Thoracic aorta (tissue), 2 donors: ENCODE measurements at places on chromosomes 16 and 17. TPM values are rescaled to one million over a fixed set of nuclear protein-coding genes. Genes with fewer than 3 reads are reported as not detected.
A peak's percentile ranks its signal among the peaks of the same experiment; 100 is the strongest.

- no peak for DNase-seq
These were observed 4.7 kb downstream of the SLC13A5 start for GRCh38 chr17:6708357-6708961.

DNA sequence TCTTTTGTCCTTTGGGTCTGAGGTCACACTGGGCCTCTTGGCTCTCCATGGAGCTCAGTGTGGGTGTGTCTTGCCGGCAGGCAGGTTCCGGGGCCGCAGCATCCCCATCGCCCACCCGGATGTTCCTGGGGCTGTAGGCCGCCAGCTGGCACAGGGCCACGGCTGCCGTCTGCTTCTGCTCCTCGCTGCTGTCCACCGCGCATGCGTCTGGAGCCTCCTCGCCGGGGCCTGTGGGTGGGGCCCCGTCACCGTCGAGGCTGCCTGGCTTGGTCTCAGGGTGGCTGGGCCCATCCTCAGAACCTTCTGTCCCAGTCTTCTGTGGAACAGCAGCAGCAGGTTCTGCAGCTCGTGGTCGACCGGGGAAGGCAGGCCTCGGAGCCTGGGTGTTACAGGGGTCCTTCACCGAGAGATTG is 9.6 kb downstream of the ZNF750 start:
- no peak for DNase-seq

DNA sequence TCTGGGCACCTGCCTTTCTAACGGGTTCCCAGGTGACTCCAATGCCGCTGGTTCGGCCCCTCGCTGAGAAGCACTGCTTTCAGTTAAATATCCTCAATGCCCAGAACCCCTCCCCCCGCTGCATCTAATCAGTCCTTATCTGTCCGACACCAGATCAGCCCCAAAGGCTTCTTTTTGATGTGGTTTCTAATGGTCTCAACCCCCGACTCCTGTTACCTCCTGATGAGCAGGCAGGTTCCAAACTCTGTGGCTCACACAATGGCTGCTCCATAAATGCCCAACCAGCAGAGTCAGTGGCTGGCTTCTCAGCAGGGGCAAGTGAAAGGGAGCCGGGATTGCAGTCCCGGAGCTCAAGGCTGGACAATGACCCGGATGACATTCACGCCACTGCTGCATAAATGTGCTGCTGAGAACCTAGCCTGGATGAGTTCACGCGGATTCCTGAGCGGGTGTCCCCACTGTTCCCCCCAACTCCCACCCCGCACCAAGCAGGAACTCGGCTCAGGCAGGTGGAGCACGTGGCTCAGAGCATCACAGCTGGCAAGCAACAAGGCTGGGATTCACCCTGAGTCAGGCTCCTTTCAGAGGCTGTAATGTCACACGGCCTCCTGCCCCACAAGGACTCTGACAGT is 1.0 kb upstream of the SLC38A8 start:
- DNase-seq = no peak

- DNase-seq = no peak
These were observed 251.4 kb downstream of the HS3ST3B1 start for GRCh38 chr17:14552306-14552705.

DNA sequence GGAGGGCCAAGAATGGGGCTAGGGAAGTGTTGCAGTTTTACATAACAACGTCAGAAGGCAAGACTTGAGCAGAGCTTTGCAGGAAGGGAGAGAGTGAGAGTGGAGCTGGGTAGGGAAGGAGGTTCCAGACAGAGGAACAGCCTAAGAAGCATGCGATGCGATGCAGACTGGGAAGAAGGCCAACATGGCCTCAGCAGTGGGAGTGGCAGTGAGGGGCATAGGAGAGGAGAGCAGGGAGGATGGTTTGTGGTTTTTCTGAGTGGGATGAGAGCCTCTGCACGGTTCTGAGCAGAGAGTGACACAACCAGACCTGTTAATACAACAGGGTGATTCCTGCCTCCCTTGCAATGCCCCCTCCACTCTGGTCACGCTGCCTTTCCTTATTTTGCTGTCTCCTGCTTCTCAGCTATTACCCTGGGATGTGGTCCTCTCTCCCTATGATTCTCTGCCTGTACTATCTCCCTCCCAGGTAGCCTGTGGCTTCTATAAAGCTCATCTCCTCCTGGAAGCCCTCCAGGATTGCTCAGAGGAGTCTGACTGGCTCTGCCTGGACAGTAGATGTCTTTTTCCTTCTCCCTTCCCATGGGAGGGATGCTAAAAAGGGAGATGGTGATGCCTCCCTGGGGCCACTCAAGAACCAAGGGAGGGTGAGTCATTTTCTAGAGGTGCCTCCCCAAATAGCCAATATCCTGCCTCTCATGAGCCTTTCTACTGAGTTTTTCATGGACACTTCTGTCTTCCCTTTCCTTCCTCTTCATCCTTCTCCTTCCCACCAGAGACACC is 38.7 kb upstream of the NGFR start:
- no peak for DNase-seq

DNA sequence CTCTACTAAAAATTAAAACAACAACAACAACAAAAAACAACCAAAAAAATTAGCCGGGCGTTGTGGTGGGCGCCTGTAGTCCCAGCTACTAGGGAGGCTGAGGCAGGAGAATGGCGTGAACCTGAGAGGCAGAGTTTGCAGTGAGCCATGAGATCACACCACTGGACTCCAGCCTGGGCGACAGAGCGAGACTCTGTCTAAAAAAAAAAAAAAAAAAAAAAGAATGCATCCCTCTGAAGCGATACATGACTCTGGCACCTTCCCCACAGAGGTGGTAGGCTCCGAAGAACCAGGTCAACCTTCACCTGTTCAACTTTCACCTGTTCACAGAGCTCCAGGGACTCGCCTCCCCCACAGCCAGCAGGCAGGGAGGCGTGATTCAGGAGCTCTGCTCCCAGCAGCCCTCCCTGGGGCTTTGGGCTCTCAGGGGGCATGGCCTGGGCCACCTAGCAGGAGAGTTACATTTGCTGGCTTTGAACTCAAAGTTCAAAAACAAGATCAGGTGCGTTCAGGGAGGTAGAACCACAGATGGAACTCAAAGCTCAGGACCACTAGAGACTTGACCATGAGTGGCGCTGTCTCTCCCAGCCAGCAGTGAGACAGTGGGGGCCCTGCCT is 5.6 kb downstream of the VAC14 start:
- DNase-seq = no peak

- peak; percentile 4 for DNase-seq
These were observed 643.5 kb downstream of the CDH11 start for GRCh38 chr16:64478252-64478906.

GRCh38 chr17:8284126-8284525 is 4.3 kb upstream of the RANGRF start:
- no peak for DNase-seq

DNA sequence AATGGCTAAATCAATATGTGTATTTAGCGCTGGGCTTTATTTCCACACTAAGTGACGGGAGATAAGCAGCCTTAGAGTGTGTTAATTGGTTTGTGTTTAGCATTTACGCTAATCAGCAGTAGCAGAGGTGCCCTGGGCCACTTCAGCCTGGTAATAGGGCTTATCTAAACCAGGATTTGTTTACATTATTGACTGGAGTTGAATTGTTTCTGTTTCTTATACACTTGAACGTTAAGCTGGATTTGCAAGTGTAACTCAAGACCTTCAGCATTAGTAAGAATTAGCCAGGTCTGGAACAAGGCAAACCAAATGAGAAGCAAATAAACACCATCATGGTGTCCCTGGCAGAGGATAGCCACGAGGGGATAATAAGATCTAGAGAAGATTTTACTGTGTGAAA is 313.6 kb downstream of the HS3ST4 start:
- DNase-seq = no peak

DNA sequence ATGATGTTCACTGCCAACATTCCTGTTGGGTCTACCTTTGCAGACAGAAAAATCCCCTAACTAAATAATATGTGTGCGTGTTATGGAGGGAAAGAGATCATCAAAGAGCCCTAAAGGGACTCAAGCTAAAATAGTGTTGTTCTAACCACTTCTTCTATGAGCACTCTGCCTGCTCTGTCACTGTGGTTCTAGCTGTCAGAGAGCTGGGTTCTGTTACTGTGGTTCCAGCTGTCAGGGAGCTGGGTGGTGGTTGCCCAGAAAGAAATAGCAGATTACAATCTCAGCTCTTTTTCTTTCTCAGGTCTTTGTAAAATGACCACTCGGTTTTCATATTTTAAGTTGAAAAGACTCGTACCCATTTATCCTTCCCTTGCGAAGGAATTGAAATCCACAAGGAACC is 176.3 kb downstream of the HS3ST3A1 start:
- no peak for DNase-seq

- no peak for DNase-seq
These were observed 43.4 kb upstream of the CRHR1 start for GRCh38 chr17:45740553-45741330.

- DNase-seq = no peak
These were observed 146.8 kb upstream of the GSE1 start for GRCh38 chr16:85466304-85466700.

DNA sequence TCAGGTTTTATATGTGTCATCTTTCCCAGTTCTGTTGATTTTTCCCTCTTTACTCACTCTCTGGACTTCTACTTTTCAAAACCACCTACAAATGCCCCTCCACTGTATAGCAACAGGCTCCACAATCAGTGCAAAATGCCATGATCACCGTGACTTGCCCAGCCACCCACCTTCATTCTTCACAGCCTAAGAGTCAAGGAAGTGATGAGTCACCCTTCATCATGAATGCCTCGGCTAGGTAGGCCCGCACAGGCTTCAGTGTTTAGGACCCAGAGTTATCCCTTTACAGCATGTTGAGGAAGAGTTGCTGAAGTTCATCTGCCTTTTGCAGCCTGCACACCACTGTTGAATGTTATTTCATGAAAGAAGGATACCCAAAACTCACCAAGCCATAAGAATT is 158.6 kb downstream of the PMP22 start:
- DNase-seq = no peak

- no peak for DNase-seq
These were observed 42.0 kb downstream of the PECAM1 start for GRCh38 chr17:64348666-64349065.

DNA sequence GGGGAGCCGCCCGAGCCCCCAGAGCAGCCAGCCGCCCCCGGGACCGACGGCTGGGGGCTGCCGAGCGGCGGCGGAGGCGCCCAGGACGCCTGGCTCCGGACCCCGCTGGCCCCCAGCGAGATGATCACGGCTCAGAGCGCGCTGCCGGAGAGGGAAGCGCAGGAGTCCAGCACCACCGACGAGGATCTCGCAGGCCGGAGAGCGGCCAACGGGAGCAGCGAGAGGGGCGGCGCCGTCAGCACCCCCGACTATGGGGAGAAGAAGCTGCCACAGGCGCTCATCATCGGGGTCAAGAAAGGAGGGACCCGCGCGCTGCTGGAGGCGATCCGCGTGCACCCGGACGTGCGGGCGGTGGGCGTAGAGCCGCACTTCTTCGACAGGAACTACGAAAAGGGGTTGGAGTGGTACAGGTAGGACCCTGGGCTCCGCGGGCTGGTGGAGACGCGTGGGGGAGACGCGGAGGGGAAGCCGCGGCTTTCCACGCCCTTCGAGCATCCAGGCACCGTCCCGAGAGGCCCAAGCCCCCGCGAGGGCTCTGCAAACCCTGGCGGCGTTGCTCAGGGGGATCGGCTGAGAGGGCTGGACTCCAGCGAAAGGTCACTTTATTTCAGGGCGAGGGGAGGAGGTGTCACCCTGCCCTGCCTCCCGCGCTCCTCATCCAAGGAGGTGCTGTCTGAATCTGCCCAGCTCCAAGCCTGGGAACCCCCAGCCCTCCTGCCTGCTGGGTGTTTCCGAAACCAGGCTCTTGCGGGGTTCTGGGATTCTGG is 1.2 kb downstream of the HS3ST4 start:
- no peak for DNase-seq

DNA sequence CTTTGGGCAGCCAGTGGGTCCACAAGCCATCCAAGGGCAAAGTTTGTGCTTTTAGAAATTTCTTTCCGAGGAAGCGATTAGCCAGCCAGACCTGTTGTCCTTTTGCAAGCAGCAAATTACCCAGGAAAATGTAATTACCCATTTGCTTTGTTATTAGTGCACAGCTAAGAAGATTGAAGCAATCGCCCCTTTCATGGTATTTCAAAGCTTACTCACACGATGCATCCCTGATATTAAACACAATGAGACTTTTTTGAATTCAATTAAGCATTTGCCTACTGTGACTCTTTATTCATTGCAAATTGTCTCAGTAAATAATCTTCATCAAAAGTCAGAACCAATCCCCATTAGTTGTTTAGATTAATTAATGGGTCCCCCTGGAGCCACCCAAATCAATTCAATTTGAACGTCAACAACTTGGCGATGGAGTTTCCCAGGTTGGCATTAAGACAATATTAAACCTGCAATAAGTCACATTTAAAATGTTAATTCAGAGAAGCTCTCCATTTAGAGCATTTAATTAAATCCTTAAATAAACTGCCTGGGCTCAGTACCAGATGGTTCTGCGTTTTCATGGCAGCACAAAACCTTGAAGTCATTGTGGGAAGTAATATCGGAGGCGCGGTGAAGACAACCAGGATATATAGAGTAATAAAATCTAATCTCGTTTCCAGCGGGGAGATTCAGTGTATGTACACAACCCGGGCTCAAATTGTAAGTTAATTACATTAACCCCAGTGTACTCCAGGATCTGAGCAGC is 366.2 kb upstream of the TNRC6C start:
- DNase-seq = no peak

GRCh38 chr17:82053130-82053529 is 1.4 kb downstream of the GPS1 start:
- DNase-seq = no peak

DNA sequence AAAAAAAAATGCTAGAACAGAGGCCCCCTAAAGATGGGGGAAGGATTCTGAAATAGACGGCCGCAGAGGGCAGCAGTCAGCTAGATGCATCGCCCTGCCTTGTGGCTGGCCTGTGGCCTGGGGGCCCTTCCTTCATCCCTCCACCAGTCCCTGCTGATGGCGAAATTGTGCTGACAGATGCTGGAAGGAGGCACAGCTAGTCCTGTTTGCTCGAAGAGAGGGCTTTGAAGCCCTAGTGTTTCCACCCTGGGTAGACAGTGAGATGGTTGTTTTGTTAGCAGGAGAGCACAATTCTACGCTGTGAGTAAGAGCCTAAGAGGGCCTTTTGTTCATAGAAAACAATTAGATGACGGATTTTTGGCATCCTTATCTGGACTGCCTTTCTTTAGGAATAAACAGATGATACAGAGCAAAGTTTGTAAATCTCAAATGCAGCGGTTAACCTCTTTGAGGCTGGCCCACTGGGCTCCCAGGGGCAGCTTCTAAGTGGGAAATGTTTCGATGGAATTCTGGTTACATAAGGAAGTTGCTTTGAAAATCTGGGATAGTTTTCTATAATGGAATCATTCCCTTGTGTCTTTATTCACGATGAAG is 23.0 kb downstream of the VPS35L start:
- DNase-seq = no peak

- no peak for DNase-seq
These were observed 10.1 kb upstream of the MRPL38 start for GRCh38 chr17:75914643-75915267.

Gene LITAFD
- not detected for total RNA-seq

Gene LLGL1
- total RNA-seq = 17.1 TPM

Gene FLYWCH2
- total RNA-seq = 52.2 TPM

Gene KREMEN2
- total RNA-seq = not detected

Gene CMTR2
- 15.9 TPM for total RNA-seq

Gene CCDC144A
- 36.3 TPM for total RNA-seq

Gene NEUROD2
- total RNA-seq = not detected

Gene CDH11
- total RNA-seq = 191 TPM

Gene SLC12A3
- not detected for total RNA-seq

Gene SLC13A2
- not detected for total RNA-seq

Gene SDR42E2
- total RNA-seq = not detected

Gene DPEP3
- total RNA-seq = not detected

Gene SPIRE2
- total RNA-seq = 2.0 TPM

Gene NUP93
- 25.7 TPM for total RNA-seq

Gene ARHGAP44
- total RNA-seq = 7.3 TPM

Gene MT1M
- total RNA-seq = 23.2 TPM
